ENCODE measurements at places on chromosomes 11 and 22.

DNA sequence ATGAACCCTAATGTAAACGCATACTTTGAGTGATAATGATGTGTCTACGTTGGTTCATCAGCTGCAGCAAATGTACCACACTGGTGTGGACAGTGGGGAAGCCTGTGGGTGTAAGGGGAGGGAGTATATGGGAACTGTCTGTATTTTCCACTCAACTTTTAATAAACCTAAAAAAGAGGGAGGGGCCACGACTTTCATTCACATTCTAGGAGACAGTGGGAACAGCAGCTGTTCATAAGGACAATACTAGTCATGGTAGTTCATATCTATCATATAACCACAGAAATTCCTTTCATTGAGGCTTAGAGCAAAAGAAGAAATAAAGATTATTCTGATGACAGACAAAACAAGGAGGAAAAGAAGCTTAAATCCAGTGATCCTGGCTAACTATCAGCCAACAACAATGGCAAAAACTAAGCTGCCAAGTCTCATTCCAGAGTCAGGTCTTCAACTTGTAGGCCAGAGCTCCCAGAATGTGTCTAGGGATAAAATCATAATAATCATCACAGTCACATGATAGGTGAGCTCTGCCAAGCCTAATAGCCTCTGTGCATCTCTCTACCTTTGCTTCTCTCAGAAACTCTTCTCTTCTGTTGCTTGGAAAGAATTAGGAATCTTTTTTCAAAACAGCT, 59.4 kb upstream of the CHRM4 start:
- no peak for DNase-seq

DNA sequence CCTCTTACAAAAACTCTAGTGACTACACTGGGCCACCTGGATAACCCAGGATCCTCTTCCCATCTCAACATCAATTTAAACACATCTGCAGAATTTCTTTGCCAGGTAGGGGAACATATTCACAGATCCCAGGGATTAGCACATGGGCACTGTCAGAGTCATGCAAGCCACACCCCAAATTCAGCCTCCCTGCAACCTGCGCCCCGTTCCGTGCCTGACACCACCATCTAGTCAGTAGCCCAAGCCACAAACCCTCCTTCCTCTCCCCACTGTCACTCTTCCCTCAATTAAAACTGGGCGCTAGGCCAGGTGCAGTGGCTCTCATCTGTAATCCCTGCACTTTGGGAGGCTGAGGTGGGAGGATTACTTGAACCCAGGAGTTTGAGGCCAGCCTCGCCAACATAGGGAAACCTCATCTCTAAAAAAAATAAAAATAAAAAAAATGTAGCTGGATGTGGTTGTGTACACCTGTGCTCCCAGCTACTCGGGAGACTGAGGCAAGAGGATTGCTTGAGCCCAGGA, 6.4 kb downstream of the FADD start:
- no peak for DNase-seq

DNA sequence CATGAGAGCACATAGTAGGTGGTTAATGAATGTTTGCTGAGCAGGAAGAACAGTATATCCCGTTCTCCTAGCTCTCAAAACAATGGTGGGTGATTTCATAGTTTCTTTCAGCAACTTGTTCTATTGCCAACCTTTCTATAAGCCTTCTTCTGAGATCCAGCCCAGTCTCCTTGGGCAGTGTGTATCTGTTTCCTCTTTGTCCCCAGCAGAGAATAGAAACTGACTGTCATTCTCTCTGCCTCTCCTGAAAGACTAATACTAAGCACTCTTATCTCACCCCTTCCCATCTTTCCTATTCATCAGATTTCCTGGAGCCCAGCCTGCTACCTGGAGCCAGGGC, 272.9 kb downstream of the ST3GAL4 start:
- no peak for DNase-seq

GRCh38 chr11:100442017-100442416, 245.1 kb upstream of the ARHGAP42 start:
- no peak for DNase-seq

DNA sequence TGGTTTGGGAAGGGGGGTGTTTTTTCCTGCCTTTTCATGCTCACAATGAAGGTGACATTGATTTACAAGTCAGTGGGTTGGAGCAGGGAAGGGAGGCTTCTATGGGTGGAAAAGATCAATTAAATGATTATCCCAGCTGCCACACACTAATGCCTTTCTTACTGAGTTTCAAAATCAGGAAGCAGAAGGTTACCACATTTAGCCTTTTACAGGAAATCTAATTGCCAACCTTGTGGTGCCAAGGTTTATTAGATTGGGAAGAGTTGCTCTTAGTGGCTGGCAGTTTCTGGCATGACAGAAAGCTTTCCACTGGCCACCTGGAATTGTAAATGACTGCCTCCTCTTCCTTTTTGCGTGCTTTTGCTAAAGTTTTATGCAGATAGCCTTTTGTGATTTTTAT, 98.7 kb downstream of the NAV2 start:
- DNase-seq, result no peak

DNA sequence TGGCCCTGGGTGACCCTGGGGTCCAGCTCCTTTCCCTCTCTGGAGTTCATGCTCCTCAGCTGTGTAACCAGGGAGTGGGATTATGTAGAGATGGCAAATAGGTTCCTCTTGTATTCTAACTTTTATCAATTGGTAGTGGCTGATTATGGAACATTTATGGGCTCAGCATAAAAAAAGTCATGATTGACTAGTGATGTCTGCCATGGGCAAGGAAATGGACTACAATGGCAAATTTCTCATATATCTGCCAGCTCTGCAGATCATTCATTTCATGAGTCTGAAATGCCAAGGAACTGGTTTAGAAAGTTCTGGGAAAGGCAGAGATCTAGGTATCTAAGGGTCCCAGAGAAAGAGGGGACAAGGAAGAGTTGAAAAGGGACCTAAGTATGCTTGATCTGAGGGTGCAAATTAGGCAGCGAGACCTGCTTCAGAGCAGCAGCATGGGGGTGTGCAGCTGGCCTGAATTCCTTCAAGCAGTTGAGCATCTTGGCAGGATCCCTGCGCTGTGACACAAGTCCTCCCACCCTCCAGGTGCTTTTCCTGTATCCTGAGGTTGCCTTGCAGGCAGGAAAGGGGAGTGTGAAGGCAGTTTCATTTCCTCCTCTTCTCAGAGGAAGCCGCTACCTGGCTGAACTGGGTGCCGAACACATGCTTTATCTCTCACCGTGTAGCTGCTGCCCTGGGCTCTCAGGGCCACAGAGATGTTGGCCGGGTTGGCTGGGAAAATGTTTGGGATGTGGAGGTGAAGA, 10.4 kb downstream of the SLC15A3 start:
- no peak for DNase-seq
